ENCODE measurements at places on chromosomes 2 and 18.

GRCh38 chr2:84858123-84858522 lies 22.8 kb downstream of the TRABD2A start:
- DNase-seq = no peak

DNA sequence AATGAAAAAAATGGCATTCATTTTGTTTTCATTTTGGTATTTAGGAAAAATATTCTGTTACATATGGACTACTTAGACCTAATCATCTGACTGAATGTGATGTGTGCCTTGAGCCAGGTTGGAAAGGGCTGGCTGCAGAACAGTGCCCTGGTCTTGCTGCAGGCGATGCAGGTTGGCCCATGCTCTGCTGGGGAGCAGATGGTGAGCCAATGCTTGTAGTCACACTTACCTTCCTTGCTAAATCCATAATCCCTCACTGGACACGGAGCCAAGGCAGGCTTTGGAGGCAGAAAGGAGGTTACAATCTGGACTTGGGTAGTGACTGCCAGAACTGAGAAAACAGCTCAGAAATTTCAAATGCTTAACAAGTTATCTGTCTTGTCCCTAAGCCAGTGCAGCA lies 228.7 kb downstream of the ARHGAP15 start:
- no peak for DNase-seq

DNA sequence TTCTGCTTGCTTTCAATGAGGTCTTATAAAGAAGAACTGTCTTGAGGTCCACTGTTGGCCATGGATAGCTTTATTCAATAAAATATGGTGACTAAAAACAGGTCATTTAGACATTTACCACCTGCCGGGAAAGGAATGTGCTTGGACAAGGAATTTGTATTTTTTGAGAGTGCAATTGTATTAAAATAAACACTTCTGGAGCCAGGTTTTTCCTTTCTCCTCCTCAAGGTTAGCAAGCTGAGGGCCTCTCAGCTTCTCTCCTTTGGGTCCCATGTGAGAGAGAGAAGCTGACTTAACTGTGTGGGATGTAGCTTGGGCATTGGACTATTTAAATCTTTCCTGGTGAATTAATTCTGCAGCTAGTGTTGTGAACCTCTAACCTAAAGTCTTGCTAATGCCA lies 321.0 kb downstream of the MEIS1 start:
- DNase-seq = no peak

- DNase-seq = no peak
Observed at GRCh38 chr2:240895656-240896388, at the start of gene MAB21L4. Gene MAB21L4, minus strand, starts transcription at chr2:240896156. Its CDS starts 159 bp downstream, at chr2:240895997.

- no peak for DNase-seq
Observed at GRCh38 chr2:174477759-174478158, 9.1 kb downstream of the GPR155 start.

- no peak for DNase-seq
Observed at GRCh38 chr2:224278531-224278930, 123.4 kb downstream of the FAM124B start.

DNA sequence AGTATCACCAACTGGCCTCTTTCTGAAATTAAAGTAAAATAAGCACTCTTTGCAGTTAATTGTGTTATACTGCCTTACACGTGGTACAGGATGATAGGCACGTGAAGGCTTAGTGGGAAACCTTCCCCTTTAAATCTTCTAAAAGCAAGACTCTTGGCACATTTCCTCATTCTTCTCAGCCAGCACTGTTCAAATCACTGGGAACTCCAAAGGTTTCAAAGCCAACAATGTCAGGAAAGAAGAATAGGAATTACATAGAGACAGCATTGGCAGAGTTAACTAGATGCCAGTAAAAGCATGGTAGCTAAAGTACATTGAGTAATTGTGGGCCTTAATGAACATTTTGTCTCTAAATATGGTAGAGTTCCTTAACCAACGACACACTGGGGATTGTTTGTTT lies 96.4 kb downstream of the DTNA start:
- no peak for DNase-seq

GRCh38 chr2:25340181-25340921 lies 1.4 kb downstream of the DNMT3A start:
- DNase-seq = no peak

GRCh38 chr2:132871831-132872230 lies 201.8 kb upstream of the LYPD1 start:
- DNase-seq = no peak

DNA sequence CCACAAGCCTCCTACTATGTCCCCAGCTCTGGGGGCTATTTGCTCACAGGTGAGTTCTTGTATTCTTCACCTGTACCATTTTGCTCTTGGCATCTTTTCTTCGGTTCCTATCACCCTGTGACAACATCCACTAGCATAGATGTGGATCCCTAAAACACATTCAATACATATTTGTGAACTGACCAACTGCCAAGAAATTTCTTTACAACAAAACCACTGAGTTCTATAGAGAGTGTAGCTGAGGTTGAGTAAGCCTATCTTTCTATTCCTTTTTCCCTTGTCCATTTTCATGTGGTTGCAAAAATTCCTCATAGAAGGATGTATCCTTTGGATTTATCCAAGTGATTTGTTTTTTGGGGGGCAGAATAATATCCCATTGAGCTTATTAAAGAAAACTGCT lies 192.7 kb upstream of the ITGA4 start:
- DNase-seq = no peak

Data from anterior cingulate cortex (tissue), 58 donors.